ENCODE measurements at places on chromosomes 7 and 10.
A peak's percentile ranks its signal among the peaks of the same experiment; 100 is the strongest.

GRCh38 chr7:75963381-75963995 lies 30.9 kb downstream of the TMEM120A start:
- no peak for DNase-seq

DNA sequence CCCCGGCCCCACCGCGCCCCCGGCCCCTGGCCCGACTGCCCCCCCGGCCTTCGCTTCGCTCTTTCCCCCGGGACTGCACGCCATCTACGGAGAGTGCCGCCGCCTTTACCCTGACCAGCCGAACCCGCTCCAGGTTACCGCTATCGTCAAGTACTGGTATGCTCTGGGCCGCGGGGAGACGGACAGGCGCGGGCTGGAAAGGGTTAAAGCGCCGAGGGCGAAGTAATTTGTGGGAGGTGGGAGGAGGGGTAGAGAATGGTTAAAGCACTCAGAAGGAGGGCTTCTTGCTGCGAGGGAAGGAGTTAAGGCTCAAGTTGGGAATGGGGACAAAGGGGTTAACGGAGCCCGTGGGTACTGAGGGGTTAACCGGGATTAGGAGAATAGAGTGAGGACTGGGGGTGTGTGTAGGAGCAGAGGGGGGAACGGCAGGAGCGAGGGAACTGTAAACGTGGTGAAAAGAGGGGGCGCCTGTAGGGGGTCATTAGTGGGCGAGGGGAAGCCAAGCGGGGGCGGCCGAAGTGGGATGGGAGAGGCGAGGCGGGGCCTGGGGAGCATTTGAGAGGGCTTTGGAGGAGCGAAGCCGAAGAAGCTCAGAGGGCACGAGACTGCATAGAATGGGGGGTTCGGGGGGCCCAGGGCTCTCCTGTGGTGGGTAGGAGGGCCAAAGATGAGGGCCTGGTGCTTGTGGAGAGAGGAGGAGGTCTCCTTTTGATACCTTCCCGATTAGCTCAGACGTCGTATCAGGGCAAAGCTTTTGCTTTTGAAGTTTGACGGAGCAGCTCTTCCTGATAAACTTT lies 605 bp downstream of the SUFU start:
- DNase-seq: no peak

- no peak for DNase-seq
Measured at GRCh38 chr10:31708474-31708873, 220.2 kb downstream of the ARHGAP12 start.

DNA sequence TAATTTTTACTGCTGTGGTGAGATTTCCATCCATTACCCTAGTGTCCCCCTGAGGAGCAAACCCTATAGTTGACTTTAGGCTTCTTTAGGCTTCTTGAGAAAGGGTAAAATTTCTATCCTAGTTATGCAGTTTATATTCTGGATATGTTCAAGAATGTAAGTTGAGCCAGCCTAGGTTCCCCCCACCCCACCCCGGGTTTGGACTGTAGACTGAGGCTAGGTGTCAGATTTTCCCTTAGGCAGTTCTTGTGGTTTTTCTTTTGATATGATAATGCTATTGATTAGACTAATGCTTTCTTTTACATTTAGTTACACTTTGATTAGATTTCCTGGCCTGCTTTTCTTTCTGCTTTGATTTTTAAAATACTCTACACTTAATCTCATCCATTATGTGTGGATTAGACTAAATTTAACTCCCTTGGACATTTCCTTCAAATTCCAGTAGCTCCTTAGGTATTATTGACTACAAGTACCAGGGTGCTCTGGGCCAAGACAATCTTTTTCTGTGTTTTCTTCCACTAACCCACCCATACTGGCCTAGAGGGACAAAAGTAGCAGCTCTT lies 37.7 kb downstream of the NRF1 start:
- no peak for DNase-seq

DNA sequence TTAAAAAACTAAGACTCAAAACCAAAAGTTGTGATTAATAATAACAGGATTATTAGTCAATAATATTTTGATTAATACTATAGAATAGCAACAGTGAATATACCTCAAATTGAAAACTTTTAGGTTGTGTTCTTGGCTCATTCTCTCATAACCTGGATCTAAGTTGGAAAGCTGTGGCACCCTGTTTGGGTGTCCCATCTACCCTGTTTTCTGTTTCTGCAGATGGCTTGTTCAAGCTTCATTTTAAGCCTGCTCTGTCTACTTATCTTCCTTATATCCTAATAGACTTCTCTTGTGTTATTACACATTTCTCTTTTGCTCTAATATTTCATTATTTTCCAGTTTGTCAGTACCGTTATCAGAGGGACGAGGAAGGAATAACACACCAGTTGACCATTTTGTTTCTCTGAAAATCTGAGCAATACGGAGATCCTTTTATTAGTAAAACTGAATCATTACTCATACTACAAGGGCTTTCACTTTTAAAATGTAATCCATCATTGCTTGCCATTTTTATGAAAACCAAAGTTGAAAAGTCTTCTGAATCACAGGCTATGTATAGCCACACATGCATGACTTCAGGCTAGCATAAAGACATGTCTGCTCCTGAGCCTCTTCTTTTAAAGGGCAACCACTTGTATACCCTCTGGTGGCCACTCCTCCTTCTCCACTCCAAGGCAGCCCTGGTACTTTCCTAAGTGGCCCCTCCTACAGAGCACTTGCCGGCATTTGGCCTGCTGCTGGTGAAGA lies 22.3 kb downstream of the COX15 start:
- no peak for DNase-seq

DNA sequence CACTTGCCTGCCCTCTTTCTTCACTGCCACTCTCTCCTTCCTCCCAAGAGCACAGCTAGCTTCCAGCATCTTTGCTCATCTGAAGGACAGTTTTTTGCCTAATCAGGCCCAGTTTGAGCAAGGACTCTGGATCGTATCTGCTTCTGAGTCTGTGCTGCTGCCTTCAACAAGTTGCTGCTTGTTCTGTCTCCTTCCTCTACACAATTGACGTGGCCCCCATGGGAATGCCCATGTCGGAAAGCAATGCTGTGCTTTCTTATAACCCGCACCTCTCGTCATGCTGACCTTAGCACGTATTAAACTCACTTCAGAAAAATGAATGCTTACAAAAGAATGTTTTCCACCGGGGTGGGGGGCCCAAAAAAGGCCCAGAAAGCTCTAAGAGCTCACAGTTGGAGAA lies 324.7 kb upstream of the C7orf33 start:
- DNase-seq: no peak

GRCh38 chr7:100793806-100794660 lies 33.3 kb downstream of the EPHB4 start:
- no peak for DNase-seq

DNA sequence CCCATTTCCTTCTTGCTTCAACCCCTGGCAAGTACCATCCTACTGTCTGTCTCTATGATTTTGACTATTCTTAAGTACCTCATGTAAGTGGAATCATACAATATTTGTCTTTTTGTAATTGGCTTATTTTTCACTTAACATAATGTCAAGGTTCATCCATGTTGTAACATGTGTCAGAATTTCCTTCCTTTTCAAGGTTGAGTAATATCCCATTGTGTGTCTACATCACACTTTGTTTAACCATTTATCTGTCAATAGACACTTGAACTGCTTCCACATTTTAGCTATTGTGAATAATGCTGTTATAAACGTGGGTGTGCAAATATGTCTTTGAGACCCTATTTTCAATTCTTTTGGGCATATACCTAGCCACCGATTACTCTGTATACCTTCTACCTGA lies 14.0 kb upstream of the CDK14 start:
- no peak for DNase-seq

DNA sequence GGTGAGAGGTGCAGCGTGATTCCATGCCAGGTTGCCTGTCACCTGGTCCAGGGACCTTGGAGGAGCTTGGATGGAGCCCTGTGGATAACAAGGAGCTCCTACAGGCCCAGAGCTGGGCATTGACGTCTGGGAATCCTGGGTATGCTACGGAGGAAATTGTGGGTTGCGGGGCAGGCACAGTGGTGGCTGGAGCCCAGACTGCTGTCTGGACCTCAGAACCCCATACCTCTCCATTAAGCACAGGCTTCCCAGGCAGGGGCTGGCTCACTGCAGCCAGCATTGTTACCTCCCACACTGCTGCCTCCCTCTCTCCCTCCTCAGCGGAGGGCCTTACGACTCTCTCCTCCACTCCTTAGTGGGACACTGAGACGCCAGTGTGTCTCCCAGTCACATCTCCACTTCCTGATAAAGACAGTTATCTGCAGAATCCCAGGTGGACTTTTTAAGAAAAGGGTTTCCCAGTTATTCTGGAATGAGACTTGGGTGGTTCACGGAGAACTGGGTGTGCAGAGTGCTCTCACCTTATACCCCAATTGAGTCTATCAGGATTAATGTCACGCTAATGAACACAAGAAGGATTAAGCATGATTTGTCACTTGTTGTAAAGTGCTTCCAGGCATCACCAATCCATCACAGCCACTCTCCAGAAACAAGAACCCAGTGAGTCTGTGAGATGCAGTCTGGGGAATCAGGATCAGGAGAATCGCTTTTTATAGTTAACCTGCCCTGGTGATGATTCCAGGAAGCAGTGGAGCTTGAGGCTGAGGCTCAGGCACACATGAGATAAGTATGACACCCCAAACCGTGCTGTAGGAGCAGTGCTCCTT lies 309.4 kb downstream of the RPS24 start:
- DNase-seq: no peak

DNA sequence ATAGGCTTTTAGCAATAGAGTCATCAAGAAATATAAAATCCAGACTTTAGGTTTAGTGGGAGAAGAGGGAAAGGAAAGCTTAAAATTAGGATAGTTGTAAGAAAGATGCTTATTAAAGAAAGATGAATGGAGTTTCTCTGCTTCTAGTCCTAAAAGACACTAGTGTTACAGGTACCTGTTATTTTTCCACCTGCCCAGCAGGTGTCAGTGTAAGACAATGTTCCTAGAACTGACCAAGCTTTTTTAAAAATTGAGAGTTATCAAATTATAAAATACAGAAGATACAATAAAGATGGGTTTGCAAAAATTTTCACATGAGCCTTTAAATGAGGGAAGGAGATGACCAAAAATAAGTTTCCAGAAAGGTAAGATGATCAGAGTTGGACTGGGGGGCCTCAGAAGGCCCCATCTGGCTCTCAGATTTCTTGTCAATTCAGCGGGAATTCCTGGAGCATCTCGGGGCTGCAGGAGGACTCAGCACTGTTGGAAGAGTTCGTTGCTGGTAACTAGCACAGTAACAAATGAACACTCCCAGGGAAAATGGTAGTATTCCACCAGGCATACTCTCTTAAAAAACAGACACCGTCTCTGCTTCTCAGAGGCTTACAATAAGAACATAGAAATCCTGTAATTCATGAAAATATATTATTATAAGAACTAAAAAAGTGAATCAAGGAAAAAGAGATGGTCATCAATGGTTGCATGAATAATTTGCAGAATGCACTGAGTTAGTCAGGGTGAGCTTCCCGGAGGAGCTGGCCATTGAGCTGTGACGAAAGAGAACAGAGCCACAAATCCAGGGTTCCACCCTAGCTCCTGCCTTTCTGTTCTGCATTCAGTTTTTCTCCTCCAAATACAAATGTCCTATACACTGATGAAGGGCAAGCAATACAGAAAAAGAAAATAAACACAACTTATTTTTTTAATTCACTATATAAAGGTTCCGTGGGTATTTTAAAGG lies 71.8 kb upstream of the PIK3CG start:
- peak; percentile 5 for DNase-seq

DNA sequence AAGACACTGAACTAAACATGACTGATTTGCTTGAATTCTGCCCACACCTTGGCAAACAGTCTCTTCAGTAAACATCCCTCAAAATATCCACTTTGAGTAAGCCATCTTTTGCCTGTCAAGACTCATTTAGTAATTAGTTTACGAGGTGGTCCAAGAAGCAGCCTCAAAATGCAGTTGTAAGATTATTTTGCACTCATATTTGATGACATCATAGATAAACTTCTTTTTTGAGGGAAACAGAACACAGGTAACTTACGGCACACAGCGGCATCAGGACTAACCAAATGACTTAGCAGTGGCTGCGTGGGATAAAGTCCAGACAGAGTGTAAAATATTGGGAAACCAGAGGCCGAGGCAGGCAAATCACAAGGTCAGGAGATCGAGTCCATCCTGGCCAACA lies 41.8 kb upstream of the STEAP1B start:
- DNase-seq: no peak
